Fibroblast of lung (primary cell): ENCODE measurements at places on chromosomes 13 and 19. TPM values are rescaled to one million over a fixed set of nuclear protein-coding genes. Genes with fewer than 3 reads are reported as not detected.

- peak; percentile 74 for DNase-seq
Measured at GRCh38 chr13:89550938-89551337, 1796.5 kb upstream of the MIR17HG start.

GRCh38 chr13:77530875-77531274 lies 4.6 kb upstream of the SCEL start:
- no peak for DNase-seq

Gene TRIP10
- polyA plus RNA-seq, result 32.3 and 33.5 TPM in 2 replicates

Gene ZNF497
- polyA plus RNA-seq, result 0.03 and 0.05 TPM in 2 replicates

Gene METTL21C
- not detected in 2 replicates for polyA plus RNA-seq

Gene BRME1
- 0.23 and 0.29 TPM in 2 replicates for polyA plus RNA-seq

DNA sequence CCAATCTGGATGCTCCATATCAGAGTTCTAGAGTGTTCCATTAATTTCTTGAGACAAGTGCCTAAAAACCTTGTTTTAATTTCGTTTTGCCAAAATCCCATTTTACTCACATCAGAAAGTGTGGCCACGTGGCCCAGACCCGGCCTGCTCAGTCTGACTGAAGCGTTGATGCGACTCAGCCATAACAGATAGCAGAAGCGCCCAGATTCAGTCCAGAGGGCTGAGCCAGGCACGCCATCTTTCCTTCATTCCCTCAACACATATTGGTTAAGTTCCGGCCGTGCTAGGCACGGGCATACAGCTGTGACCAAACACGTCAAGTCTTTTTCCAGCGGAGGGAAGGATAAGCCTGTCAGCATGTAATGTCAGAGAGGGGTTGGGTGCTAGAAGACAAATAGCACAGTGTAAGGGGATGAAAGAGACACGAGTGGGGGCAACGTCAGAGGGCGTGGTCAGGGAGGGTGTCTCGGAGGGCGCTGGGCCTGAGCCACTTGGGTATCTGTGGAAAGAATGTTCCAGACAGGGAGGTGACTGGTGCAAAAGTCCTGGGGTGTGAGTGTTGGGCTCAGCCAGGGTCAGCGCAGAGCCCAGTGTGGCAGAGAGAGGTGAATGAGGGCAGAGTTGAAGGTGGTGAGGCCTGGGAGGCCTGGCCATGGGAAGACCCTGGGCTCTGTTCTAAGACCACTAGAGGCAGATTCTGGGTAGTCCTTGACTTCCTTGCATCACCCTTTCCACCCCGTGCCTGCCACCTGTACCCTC lies 3.1 kb downstream of the F10 start:
- no peak for DNase-seq
